ENCODE measurements at places on chromosomes 5 and 9.
A peak's percentile ranks its signal among the peaks of the same experiment; 100 is the strongest.

DNA sequence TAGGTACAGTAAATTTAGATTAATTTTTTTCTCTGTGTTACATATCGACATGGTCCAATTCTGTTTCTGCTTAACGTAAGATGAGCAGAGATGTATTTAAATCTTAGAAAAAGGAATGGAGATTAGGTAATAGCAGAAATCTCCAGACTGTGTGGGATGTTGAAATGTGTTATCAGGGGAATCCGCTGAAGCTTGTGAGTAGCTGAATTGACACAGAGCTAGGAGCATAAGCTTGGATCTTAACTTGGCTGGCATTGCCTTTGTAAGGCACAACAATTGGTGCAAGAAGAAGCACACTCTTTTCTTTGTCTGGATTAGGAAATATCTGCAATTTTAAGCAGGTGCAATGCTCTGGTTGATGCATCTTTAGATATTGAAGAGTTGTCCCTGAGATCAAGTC is 53.1 kb downstream of the PLPPR1 start:
- DNase-seq: no peak

DNA sequence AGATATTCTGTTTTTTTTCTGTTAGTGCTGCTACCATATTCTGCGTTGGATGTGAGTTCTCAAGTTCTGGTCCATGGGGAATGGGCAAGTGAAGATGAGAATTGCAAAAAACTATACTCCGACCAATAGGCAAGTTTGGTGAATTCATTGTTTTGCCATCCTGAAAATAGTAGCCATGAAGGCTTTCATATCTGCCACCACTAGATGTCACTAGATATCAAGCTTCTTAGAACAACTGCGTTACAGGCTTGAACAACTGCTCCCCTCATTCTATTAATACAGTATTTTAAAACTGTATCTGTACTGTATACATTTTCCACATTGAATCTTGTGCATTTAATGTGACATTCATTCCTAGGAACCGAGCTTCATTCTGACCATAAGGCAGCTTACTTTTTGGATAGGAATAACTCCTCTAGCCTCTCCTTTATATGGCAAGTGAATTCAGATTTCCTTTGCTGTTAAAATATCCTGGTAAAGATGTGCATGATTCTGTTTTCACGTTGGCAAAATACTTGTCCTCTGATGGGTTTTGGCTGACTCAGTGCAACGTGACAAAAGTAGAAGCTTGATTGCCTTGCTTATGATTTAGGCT is 163.6 kb downstream of the SREK1 start:
- peak; percentile 52 for DNase-seq

DNA sequence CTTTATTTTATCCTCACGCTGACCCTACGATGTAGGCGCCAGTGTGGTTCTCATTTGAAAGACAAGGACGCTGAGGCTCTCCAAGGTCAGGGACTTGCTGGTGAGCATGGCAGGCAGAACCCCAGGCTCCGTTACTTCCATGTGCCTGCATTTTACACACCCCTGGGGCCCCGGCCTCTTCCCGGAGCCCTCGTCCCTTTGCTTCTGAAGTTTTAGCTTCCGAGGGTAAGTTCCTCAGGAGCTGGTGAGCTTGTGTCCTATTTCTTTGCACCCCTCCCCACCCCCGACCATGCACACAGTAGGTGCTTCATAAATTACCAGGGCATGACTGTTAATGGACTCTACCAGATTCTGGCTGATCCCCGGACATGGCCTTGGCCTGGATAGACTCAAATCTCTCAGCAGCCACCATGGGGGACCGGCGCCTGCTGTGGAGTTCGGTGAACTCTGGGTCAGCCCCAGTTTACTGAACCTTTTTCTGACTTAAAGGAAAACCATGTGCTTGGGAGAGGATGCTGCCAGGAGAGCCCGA is 59.3 kb upstream of the RNU6ATAC start:
- DNase-seq: no peak

DNA sequence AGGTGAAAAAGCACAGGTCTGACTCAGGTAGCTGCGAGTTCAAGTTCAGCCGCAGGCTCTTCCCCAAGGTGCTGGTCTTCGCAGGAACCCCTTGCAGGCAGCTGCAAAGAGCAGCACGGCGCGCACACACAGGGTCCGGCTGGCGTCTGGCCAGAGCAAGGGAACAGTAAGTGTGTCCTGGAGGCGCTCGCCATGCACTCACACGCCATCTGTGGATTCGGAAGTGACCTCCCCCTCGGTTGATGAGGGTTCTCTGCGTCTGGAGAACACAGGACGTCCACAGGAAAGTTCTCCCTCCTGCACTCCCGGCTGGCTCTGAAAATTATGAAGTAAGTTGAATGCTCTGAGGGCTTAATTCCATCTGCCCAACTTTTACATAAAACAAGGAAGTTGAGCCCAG is 14.0 kb upstream of the EGFL7 start:
- no peak for DNase-seq
